ENCODE measurements at places on chromosomes 13 and 19.

DNA sequence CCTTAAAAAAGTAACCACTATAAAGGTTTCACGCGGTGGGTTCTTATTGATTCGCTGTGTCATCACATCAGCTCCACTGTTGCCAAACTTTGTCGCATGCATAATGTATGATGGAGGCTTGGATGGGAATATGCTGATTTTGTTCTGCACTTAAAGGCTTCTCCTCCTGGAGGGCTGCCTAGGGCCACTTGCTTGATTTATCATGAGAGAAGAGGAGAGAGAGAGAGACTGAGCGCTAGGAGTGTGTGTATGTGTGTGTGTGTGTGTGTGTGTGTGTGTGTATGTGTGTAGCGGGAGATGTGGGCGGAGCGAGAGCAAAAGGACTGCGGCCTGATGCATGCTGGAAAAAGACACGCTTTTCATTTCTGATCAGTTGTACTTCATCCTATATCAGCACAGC is 30.6 kb downstream of the FGF9 start:
- no peak for DNase-seq

DNA sequence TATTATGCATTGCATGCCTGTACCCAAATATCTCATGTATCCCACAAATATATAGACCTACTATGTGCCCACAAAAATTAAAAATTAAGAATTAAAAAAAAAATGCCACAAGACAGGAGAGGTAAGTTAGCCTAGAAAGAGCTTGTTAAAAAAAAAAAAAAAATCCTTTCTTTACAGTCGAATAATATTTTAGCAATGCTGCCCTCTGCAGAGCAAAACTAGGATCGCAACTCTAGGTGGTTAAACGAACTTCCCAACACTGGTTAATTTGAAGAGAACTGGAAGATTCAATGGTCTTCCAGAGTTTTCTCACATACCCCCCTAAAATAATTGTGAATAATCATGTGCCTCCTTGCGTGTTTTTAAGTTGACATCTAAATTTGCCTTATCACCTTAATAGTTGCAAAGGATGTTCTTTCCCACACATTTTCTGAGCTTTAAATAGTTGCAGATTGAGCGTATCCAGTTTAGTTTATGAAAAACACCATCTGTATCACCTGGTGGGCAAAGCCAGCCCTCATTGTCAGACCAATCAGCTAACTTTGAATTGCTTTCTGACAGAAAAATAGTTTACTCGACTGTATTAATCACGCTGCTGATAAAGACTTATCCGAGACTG is 47.4 kb upstream of the RCBTB2 start:
- DNase-seq, result peak; percentile 80

- DNase-seq, result no peak
Measured at GRCh38 chr13:73401769-73402168, 343.0 kb downstream of the KLF5 start.

GRCh38 chr13:94232161-94232950 is 247.1 kb downstream of the DCT start:
- no peak for DNase-seq

DNA sequence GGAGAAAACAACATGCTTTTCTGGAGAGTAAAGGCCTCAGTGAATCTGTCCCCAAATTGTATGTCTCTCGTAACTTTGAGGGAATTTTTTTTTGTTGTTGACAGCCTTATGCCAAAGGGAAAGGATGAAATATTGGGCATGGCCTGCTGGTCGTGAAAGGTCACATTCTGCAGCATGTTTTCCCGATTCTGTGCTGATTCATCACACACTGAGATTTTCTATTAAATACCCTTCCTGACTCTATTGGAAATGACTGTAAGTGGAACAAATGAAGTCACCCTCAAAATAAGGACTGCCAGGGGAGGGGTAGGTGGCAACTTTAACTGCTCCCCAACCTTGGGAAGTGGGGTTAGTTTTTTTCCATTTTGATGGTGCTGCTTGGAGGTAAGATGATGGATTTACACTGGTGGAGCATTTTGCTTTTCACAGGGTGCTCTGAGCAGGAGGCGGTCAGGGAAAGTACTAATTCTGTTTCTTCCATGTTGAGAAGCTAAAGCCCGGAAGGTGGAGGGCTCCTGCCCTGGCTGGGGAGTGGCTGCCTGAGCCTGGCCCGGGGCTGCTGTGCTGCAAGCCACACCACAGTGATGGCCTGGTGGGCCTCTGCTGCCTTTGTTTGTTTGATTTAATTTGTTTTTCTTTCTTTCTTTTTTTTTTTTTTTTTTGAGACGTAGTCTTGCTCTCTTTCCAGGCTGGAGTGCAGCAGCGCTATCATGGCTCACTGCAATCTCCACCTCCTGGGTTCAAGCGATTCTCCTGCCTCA is 116.8 kb upstream of the SPATA13 start:
- no peak for DNase-seq

Measured in fibroblast of the aortic adventitia (primary cell).